Natural killer cell treated with Interleukin-12 subunit alpha and Interleukin-12 subunit beta and Interleukin-15 and Interleukin-18, amount 100 ng/mL, for 72 hours (primary cell): ENCODE measurements at places on chromosomes 6 and 20. TPM values are rescaled to one million over a fixed set of nuclear protein-coding genes. Genes with fewer than 3 reads are reported as not detected.
A peak's percentile ranks its signal among the peaks of the same experiment; 100 is the strongest.

DNA sequence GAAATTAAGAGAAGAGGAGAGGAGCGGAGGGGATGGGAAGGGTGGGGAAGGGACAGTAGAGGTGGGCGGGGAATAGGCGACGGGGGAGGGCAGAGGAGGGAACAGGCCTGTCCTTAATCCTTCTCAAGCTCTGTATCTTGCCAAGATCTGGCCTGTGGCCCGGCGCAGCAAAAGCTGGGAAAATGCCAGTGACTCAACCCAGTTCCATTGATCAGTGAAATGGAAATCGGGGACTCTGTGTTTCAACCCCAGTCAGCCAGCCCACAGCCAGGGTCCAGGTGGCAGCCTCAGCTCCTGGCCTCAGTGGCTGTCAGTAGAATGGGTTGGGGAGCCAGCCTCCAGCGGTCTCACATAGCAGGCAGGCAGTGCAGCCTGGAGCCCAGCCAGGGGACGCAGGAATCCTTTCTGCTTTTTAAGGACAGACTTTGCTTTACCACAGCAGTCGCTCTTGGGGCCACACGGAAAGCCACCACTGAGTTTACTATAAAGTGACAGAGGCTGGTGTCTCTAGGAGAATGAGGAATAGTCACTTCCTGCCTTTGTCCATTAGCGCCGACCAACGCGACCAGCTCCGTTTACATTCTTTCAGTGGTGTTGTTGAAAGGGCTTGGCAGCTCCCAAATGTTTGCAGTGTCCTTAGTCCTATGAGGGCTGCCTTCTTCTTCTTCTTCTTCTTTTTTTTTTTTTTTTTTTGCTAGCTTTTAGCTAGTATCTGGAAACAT lies 128.0 kb downstream of the RIN2 start:
- peaks cover 22% of the 10 kb centered on the region for H3K27me3 ChIP-seq
- no peaks in the 10 kb centered on the region for H3K36me3 ChIP-seq
- H3K4me1 ChIP-seq, result no peaks in the 10 kb centered on the region
- no peak overlapping the region for H3K27ac ChIP-seq

DNA sequence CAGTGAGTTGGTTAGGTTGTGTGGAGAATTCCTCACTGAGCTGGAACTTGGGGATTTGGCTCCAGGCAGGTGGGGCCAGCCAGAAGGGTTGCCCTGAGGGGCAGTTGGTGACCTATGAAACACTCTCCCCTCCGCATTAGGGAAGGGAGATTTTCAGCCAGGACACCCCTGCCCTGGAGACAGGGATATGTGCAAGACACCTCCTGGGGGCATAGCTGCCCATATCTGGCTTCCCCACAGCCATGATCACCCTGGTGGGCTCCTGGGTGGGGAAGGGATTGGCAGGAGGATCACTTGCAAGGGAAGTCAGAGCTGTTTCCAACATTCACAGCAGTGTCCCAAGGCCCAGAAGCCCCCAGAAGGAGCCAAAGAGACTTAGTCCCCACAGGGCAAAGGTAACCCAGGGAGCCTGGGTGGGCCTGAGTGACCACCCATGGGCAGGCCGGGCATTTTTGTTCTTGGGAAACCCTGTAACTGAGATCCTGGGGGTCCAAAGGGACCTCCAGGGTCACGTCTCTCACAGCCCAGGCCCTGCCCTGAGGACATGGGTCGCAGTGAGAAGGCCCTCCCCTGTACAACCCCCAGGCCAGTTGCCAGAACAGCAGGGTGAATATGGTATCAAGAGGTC lies 145.8 kb downstream of the MRPL14 start:
- H3K27ac ChIP-seq, result no peak overlapping the region
- H3K4me1 ChIP-seq, result peaks cover 17% of the 10 kb centered on the region
- H3K36me3 ChIP-seq, result no peaks in the 10 kb centered on the region
- DNase-seq, result no peak
- H3K4me3 ChIP-seq, result no peak overlapping the region

DNA sequence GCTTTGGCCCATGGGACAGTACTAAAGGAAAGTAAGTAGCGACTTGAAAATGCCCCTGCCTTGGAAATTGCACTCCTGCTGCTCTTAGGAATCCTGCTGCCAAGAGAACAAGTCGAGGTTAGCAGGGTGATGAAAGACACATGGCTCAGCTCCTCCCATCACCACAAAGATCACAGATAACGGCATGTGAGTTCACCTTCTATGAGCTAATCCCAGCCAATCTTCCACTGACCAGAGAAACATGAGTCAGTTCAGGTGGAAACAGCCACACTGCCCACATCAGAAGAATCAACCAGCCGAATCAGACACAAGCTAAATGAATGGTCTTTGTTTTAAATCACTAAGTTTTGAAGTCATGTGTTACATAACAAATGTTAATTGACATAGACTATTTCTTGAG lies 106.3 kb downstream of the PRKN start:
- no peaks in the 10 kb centered on the region for H3K27me3 ChIP-seq
- H3K27ac ChIP-seq, result no peak overlapping the region
- no peaks in the 10 kb centered on the region for H3K36me3 ChIP-seq
- no peak overlapping the region for H3K4me3 ChIP-seq
- peaks cover 2% of the 10 kb centered on the region for H3K4me1 ChIP-seq

Gene NTSR1
- total RNA-seq, result not detected

Gene TUBB2B
- not detected for total RNA-seq

Gene EHMT2
- 69.1 TPM for total RNA-seq

Gene MYLK2
- total RNA-seq, result 1.8 TPM

- DNase-seq, result peak; percentile 47
- H3K36me3 ChIP-seq, result no peaks in the 10 kb centered on the region
- H3K4me1 ChIP-seq, result peaks cover 18% of the 10 kb centered on the region
- no peaks in the 10 kb centered on the region for H3K27me3 ChIP-seq
These were observed 165.2 kb upstream of the CST7 start for GRCh38 chr20:24783631-24784492.

GRCh38 chr6:109315341-109316110 lies 66.7 kb downstream of the CD164 start:
- no peaks in the 10 kb centered on the region for H3K27me3 ChIP-seq
- H3K27ac ChIP-seq, result no peak overlapping the region
- no peaks in the 10 kb centered on the region for H3K36me3 ChIP-seq
- H3K4me3 ChIP-seq, result no peak overlapping the region
- no peak for DNase-seq
- H3K4me1 ChIP-seq, result no peaks in the 10 kb centered on the region

Gene XKR7
- total RNA-seq, result 0.05 TPM
